Activated T-cell treated with anti-CD3 and anti-CD28 coated beads, Interleukin-2, amount 50 U/mL, for 24 hours (primary cell): ENCODE measurements at places on chromosomes 12 and 14.

DNA sequence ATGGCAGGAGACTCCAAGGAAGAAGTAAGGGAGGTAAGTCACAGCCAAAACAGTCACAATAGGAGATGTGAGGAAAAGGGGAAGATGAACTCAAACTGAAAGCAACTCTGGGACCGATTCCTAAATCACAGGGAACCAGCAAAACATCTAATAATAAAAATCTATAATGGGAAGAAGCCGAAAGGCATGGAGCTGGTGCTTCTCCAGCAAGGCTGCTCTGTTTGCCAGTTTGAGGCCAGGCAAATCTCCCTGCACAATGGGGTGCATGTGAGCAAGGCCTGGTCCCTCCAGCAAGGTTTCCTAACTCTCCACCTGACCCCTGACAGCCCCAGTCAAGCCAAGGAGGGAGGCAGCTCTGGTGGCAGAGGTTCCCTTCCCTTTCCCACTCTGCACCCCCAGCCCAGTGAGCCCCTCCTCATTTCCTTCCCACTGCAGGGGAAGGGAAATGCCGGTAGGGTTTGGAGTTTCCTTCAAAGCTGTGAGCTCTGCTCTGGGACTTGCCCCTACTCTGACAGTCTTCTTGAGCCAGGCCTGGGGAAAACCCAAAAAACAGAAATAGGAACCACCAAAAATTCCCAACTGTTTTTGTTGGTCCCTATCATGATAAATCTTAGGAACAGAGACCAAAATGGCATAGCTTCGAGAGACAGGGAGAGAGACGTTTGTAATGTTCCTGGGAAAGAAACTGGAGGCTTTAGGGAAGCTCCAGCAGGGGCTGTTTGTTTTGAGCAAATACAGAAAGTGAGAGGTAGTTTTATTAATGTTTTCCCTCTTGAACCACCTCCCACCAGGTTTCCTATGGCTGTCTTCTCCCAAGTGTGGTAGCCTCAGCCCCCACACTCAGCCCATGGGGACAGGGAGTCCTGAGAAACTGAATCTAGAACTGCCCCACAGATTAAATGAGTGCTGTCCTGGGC lies 34.6 kb downstream of the FMNL3 start:
- H3K4me3 ChIP-seq, result peak overlapping the region; percentile 26
- no peak for DNase-seq
- H3K4me1 ChIP-seq, result peaks cover 97% of the 10 kb centered on the region
- H3K27me3 ChIP-seq, result no peaks in the 10 kb centered on the region

DNA sequence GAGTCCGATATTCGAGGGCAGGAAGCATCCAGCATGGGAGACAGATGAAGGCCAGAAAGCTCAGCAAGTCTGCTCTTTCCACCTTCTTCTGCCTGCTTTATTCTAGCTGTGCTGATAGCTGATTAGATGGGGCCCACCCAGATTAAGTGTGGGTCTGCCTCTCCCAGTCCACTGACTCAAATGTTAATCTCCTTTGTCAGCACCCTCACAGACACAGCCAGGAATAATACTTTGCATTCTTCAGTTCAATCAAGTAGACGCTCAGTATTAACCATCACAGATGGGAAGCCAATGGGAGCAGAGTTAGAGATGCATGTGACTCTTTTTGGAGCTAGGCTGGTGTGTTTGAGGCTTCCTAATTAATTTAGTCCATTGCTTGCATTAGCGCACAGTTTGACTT lies 17.0 kb downstream of the C12orf75 start:
- H3K27me3 ChIP-seq, result no peaks in the 10 kb centered on the region
- peaks cover 10% of the 10 kb centered on the region for H3K36me3 ChIP-seq

DNA sequence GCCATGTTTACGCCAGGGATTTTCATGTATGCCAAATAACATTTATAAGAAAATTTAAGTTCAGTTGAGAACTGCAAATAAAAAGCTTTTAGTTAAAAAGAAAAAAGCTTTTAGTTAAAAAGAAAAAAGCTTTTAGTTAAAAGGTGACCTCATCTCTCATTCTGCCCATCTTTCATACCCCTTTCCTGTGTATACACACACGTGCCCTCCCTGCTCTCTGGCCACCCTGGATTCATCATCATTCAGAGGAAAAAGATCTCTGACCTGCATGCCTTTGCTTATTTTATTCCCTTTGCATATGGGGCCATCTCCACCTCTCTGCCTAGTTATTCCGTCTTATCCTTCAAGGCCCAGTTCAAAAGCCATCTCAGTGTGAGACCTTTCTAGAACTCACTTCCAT lies 38.1 kb upstream of the CDK17 start:
- DNase-seq, result no peak
- no peaks in the 10 kb centered on the region for H3K36me3 ChIP-seq
- peaks cover 56% of the 10 kb centered on the region for H3K4me1 ChIP-seq

- no peak overlapping the region for H3K4me3 ChIP-seq
- H3K27me3 ChIP-seq, result no peaks in the 10 kb centered on the region
- DNase-seq, result no peak
- peaks cover 84% of the 10 kb centered on the region for H3K36me3 ChIP-seq
- H3K4me1 ChIP-seq, result peaks cover 8% of the 10 kb centered on the region
Observed at GRCh38 chr12:109962398-109962797, 33.8 kb downstream of the GIT2 start.

DNA sequence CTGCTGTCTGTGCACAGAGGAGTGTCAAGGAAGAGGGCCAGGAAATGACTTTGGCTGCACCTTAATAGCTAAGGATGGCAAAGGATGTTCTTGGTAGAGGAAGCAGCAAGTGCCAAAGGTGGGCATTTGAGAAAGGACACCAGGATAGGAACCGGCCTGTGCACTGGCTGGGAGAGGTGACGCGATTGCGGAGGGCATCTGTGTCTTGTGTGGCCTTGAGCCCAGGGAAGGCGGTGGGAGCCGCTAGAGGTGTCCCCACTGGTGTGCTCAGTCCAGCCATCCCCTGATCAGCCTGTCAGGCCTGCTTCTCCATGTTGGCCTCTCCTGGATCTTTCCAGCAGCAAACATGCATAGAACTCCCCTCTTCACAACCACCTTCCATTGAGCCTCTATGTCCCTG lies 30.2 kb downstream of the PAPLN start:
- H3K27me3 ChIP-seq, result peaks cover 24% of the 10 kb centered on the region
- no peaks in the 10 kb centered on the region for H3K36me3 ChIP-seq
- DNase-seq, result no peak
- no peak overlapping the region for H3K27ac ChIP-seq
- peaks cover 12% of the 10 kb centered on the region for H3K4me1 ChIP-seq
- no peak overlapping the region for H3K4me3 ChIP-seq

GRCh38 chr14:100841761-100842403 lies 16.0 kb downstream of the MEG3 start:
- peaks cover 1% of the 10 kb centered on the region for H3K4me1 ChIP-seq
- peaks cover 2% of the 10 kb centered on the region for H3K27me3 ChIP-seq
- H3K4me3 ChIP-seq, result no peak overlapping the region
- no peak overlapping the region for H3K27ac ChIP-seq
- H3K36me3 ChIP-seq, result no peaks in the 10 kb centered on the region

GRCh38 chr12:116934908-116935705 lies 24.4 kb downstream of the FBXW8 start:
- H3K27me3 ChIP-seq, result no peaks in the 10 kb centered on the region
- peaks cover 10% of the 10 kb centered on the region for H3K4me1 ChIP-seq
- H3K36me3 ChIP-seq, result peaks cover 63% of the 10 kb centered on the region
- H3K27ac ChIP-seq, result no peak overlapping the region

- H3K27ac ChIP-seq, result peak overlapping the region; percentile 80
- H3K27me3 ChIP-seq, result no peaks in the 10 kb centered on the region
- no peak for DNase-seq
- H3K4me3 ChIP-seq, result no peak overlapping the region
Observed at GRCh38 chr14:102902523-102903247, 19.8 kb upstream of the AMN start.

DNA sequence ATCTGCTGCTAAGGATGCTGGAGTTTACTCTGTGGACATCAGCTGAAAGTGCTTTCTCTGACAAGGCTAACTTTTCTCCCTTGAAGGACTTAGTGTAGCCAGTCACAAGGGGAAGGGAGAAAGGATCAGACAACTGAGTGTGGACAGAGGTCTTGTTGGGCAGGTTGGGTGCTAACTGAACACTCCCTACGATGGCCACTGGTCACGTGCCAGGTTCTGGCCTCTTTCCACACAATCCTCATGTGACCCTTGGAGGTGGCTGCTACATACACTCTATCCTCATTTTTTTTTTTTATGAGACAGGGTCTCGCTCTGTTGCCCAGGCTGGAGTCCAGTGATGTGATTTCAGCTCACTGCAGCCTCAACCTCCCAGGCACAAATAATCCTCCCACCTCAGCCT lies 39.7 kb downstream of the FOXN4 start:
- H3K27ac ChIP-seq, result no peak overlapping the region
- H3K4me1 ChIP-seq, result no peaks in the 10 kb centered on the region
- H3K36me3 ChIP-seq, result peaks cover 22% of the 10 kb centered on the region
- H3K27me3 ChIP-seq, result peaks cover 4% of the 10 kb centered on the region
